ENCODE measurements at places on chromosomes 13 and 19.

- peak; percentile 97 for DNase-seq
These were observed 30.2 kb downstream of the CYP2F1 start for GRCh38 chr19:41144403-41144802.

- no peak for DNase-seq
These were observed 31.2 kb downstream of the CBY2 start for GRCh38 chr13:45733361-45733760.

DNA sequence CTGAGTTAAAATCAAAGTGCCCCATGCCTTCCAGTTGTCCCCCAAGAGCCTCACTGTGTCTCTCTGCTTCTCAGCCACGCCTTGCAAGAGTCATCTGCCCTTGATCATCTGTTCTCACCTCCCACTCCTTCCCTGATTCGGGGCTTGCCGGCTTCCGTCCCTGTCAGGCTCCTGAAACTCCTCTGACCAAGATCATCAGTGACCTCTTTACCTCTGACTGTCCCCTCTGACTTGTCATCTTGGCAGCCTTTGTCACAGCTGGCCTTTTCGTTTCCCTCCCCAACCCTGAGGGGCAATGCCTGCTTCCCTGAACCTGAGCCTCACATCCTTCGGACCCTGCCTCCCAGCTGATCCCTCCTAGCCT is 66.3 kb downstream of the MAP4K1 start:
- no peak for DNase-seq

DNA sequence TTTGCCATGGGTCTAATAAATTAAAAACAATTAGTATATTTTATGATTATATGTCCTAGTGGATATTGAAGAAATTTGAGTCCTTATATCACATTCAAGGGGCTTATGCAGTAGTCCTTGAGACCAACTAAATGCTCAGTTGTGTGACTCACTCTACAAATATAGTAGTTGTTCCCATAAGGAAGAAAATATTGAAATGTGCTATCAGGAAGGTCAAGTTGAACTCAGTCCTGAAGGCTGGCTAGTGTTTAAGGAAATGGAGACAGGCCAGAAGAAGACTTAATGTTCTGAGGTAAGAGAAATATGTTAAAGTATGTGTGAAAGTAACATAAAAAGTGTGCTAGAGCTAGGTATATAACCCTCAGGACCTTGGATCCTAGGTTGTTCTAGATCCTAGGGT is 766.1 kb upstream of the GPC6 start:
- DNase-seq = no peak

DNA sequence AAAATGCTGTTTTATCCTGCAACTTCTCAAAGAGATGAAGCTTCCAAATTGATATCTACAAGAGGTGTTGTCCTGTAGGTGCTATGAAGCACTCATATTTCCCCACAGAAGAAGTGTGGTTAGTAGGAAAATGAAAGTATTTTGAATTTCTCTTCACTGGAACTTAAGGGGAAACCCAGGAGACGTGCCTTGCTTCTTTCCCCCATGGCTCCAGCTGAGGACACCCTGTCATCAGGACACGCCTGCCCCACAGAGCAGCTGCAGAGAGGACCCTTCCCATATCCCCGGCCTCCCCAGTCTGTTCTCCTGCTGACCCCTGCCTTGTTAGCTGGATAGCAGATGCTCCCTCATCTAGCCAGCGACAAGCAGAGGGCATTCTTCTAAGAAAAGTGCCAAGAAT is 371.3 kb downstream of the COG6 start:
- DNase-seq = no peak

DNA sequence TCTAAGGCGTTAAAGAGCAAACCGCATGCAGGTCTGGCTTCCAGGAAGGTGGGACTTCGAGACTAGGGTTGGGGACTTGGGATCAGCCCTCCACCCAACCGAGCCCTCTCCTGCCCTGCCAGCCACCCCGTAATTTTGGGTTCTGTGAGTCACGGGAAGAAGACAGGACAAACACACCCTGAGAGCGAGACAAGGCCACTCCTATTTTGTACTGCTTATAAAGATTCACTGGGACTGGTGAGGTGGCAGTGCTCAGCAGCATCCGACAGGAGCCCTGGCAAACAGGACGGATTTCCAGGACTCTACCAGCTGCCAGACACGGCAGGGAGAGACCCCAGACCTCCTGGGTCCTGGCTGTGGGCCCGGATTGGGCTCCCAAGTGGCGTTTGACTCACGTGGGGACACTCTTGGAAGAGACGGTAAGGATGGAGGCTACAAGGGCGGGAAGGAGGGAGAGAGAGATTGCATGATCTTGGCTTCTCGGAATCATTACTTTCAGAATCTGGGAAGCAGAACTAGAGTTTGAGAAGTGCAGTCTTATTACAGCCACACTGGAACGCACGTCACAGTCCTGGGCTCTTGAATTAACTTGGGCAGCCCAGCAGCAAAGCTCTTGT is at the start of gene C5AR2:
Gene C5AR2, plus strand, starts transcription at position 245 of the 617 bp plus-strand sequence. CDS start 8,625 bp downstream, outside the sequence.
- no peak for DNase-seq

DNA sequence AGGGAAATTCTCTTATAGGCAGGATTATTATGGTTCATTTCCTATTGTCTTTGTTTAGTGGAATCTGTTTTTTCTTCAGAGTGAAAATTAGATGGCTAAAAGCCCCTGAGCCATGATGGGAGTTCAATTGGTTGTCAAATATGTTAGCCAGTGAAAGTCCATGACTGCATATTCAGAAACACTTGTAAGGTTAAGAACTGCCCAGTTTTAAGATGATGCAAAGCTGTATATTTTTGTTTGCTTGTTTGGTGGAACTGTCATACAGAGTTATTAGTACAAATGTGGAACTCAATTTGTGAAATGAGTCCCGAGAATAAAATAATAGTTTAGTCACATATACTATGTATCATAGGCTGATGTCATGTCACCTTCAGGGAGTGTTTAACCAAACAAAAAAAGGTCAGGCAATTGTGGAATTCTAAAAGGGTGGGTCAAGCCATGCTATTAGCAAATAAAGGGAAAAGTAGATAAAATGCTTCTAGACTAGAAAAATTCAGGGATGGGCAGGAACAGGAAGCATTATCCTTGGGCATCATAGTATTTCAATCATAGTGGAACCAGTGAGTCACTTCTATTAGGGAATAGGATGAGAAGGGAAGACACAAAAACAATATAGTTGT is 248.3 kb upstream of the SLITRK1 start:
- DNase-seq = no peak

DNA sequence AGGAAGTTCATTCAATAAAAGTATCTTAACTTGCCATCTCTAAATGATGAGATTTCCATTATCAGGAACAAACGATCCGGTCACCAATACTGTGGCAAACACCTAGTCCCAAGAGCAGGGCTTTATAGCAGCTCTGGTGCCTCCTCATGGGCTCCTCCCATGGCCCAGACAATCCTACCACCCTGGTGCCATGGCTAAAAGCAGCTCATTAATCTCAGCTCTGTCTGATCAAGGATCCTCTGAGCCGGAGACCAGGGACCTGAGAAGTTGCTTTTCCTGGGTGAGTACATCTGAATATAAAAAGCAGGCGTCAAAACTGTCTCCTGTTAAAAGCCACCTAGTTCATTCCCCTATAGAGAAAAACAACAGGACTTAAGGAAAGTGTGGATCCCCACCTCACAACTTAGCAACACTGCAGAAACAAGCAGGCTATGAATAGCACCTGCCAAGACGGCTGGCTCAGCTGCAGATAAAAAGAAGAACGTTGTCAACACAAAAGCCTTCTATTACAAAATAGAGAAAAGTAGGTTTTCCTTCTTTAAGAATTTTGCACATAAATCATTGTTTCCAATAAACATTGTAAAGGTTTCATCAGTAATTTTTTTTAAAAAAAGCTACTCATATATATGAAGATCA is 30.3 kb downstream of the TSHZ3 start:
- DNase-seq = no peak

DNA sequence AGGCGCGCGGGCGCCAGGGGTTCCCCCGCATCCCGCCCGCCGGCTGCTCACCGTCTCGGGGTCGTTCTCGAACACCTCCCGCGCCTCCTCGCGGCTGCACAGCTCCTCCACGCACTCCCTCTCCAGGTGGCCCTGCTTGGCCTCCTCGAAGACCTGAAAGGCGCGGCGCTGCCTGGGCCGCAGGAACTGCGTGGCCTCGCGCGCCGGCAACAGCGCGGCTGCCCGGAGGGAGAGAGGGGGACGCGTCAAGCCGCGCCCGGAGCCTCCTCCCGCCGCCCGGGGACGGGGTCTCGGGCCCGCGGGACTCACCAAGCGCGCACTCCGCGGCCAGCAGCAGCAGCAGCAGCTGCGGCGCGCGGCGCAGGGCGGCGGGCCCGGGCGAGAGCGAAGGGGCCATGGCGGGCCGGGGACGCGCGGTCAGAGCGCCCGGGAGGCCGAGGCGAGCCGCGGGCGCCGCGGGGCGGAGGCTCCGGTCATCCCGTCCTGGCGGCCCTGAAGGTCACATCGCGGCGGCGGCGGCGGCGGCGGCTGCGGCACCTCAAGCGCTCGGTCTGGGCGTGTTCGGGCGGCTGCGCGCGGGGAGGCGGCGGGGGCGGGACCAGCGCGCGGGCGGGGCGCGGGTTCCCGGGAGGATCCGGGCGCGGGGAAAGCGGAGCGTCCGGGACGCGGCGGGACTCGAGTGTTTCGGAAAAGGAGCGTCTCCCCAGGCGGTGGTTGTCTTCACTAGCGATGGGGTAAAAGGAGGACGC is at the start of gene GAS6:
Gene GAS6, minus strand, starts transcription at position 553 of the 749 bp plus-strand sequence. Its CDS starts 156 bp downstream, at position 397.
- no peak for DNase-seq

- peak; percentile 90 for DNase-seq
These were observed 10.2 kb downstream of the OXGR1 start for GRCh38 chr13:96984051-96984508.

- DNase-seq = peak; percentile 23
These were observed 14.2 kb upstream of the LATS2 start for GRCh38 chr13:21075379-21076249.

GRCh38 chr13:34942732-34943435 is 814 bp downstream of the NBEA start:
- no peak for DNase-seq

GRCh38 chr13:42815681-42816080 is 34.3 kb downstream of the FAM216B start:
- no peak for DNase-seq

GRCh38 chr13:28012896-28013295 is 24.4 kb upstream of the URAD start:
- no peak for DNase-seq

DNA sequence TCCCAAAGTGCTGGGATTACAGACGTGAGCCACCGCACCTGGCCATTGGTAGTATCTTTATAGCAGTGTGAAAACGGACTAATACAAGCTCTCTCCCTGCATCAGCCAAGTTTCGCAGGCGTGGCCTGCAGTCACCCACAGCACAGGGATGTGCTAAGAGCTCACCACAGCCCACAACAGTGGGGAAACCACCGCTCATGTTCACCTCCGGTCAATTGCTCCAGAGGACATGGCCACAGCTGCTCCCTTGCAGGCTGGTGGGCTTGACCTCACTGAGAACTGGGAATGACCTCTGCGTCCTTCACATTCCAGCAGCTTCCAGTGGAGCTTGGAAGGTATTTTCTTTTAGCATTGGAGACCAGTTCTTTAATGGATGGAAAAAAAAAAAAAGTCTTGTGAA is 156.4 kb downstream of the KCTD15 start:
- DNase-seq = no peak

DNA sequence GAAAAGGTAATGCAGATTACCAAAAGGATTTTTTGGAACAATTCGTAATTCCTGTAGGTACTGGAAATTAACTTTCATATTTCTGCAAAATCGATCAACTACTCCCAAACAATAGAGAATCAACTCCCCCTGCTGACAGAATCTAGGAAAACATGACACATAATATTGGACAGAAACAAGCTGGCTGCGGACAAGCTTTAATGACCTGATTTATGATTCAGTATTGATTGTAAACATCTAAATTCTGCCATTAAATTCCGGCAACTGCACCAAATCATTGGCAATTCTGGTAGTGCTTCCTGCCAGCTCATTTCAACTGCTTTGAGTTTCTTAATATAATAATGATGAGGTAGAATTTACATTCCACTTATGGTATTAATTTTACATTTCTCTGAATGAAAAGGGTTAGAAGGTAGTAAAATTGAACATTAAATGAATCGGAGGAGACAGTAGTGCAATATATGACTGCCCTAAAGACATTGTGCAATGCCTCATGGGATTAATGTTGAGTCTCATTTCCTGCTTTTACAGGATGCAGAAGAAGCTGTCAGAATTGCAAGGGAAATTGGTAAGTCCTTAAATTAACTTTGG is 146.5 kb downstream of the PCCA start:
- no peak for DNase-seq

- no peak for DNase-seq
These were observed 1.1 kb upstream of the LTBP4 start for GRCh38 chr19:40599902-40600569.

DNA sequence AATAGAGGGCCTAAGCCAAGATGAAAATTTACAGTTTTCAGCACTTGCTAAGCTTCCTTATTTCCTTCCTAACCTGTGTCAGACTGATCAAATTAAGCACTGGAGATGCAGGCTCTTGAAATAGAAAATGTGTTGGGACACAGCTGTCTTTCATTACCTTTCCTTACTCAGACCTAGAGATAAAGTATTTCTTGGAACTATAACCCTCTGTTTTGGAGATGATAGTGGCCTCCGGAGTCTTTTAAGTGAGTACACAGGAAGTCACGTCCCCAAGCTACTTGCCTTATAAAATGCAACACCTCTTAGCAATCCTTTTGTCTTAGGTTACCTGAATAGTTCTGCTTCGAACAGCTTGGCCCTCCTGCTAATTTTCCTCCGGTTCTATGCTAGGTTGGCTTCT is 12.4 kb upstream of the AKAP11 start:
- no peak for DNase-seq

DNA sequence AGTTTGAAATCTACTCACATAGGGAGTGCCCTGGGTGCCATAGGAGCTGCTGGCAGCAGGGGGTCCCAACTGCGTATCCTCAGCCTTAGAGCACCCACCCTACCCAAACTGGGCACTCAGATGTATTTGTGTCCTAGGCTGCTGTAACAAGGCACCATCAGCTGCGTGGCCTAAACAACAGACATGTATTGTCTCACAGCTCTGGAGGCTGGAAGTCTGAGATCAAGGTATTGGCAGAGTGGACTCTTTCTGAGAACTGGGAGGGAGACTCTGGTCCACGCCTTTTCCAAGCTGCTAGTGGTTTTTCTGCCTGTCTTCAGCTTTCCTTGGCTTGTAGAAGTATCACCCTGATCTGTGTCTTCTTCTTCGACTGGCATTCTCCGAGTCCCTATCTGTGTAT is 83.6 kb downstream of the FGF14 start:
- no peak for DNase-seq

- DNase-seq = no peak
These were observed 56.8 kb upstream of the GPR183 start for GRCh38 chr13:99363949-99364348.

DNA sequence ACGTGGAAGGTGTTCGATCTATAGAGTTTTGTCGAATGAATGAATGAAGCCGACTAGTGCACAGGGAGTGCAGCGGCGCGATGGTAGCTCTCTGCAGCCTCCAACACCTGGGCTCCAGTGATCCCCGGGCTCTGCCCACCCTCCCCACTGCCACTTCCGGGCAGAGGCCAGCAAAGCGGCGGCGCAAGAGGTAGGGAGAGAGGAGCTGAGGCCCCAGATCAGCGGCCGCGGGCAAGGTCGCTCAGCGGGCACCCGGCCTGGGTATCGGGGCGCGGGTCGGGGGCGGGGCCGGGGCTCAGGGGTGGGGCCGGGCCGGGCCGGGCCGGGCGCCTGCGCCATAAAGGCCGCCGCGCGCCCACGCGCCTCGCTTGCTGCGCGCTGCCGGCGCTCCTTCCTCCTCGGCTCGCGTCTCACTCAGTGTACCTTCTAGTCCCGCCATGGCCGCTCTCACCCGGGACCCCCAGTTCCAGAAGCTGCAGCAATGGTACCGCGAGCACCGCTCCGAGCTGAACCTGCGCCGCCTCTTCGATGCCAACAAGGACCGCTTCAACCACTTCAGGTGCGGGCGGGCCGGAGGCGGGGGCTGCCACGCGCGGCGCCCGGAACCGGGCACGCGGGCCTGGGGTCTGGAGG is at the start of gene GPI:
Gene GPI, plus strand, starts transcription at position 367 of the 633 bp plus-strand sequence. Its CDS starts 71 bp downstream, at position 438.
- peak; percentile 30 for DNase-seq

Measured in trophoblast cell (in vitro differentiated cells and primary cell).